Osteoblast (primary cell): ENCODE measurements at places on chromosomes 5 and 9. TPM values are rescaled to one million over a fixed set of nuclear protein-coding genes. Genes with fewer than 3 reads are reported as not detected.

GAPVD1 gene
- total RNA-seq = 74.0 and 80.3 TPM in 2 replicates

KIF4B gene
- not detected in 2 replicates for total RNA-seq

HINT2 gene
- 17.0 and 17.4 TPM in 2 replicates for total RNA-seq

SLCO6A1 gene
- not detected in 2 replicates for total RNA-seq

ECM2 gene
- total RNA-seq = 55.4 and 62.2 TPM in 2 replicates

PCDHGA8 gene
- 3.5 and 3.6 TPM in 2 replicates for total RNA-seq

MAPK9 gene
- total RNA-seq = 31.8 and 36.8 TPM in 2 replicates

DNA sequence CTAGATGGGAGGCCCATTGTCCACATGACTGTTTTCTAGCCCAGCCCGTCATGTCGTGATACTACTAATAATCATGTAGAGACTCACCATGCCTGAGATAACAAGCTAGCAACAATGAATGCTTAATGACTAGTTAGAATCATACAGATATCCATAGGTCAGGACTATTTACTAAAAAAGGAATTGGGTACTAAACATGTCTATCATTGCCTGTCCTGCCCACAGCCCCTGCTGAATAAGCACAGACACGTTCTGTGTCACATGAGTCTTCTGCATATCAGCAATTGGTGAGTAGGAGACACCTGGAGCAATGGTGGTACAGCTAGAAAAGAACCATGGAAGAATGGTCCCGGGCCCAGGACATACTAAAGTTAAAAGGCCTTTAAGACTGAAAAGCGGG is 18.0 kb downstream of the FRRS1L start:
- no peak for DNase-seq

GRCh38 chr5:73066466-73066865 is 53.9 kb upstream of the TMEM171 start:
- DNase-seq = no peak
